H7 (cell line): ENCODE measurements at places on chromosomes 13 and 19. TPM values are rescaled to one million over a fixed set of nuclear protein-coding genes. Genes with fewer than 3 reads are reported as not detected.

PALM3 gene
- 8.1 and 9.4 TPM in 2 replicates for total RNA-seq

SH3GL1 gene
- total RNA-seq, result 73.1 and 97.7 TPM in 2 replicates

CFAP97D2 gene
- not detected in 2 replicates for total RNA-seq

MBD3L2 gene
- not detected in 2 replicates for total RNA-seq

ZGLP1 gene
- 0.17 and 0.85 TPM in 2 replicates for total RNA-seq

GRCh38 chr13:113947311-113948033 is 26.4 kb downstream of the C13orf46 start:
- peak; percentile 88 for DNase-seq

DNA sequence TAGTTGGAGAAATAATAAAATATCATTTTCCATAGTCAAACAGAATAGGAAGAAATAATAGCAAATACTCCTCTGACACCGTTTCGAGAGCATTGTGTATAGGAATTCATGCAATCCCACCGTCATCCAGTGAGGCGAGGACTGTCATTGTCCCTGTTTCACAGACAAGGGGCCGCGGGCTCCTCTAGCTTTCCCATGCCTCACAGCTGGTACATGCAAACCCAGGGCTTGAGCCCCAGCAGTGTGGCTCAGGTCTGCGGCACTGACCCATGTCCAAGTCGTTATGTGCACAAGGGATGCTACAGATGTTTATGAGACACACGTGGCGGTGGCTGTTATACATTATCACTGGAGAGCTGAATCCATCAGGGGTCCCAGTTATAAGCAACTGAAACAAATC is 18.5 kb upstream of the ATP11A start:
- DNase-seq, result no peak

DNA sequence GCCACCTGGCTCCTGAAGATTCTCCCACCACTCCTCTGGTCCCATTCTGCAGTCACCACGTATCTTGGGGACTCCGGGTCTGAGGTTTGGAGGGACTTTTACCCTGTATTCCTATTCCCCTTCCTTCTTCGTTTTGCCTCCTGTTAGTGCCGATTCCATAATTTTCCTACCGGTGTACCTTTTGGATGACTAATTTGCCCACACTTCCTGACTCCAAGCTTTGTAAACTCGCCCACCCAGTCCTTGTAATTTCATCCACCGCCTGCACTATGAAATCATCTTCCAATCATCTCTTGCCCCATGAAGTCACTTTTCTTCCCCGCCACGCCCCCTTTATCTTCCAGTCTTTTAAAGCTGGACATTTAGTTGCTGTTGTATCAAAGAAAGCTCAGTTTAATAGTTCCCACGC is 572 bp downstream of the UCHL3 start:
- DNase-seq, result no peak

DNA sequence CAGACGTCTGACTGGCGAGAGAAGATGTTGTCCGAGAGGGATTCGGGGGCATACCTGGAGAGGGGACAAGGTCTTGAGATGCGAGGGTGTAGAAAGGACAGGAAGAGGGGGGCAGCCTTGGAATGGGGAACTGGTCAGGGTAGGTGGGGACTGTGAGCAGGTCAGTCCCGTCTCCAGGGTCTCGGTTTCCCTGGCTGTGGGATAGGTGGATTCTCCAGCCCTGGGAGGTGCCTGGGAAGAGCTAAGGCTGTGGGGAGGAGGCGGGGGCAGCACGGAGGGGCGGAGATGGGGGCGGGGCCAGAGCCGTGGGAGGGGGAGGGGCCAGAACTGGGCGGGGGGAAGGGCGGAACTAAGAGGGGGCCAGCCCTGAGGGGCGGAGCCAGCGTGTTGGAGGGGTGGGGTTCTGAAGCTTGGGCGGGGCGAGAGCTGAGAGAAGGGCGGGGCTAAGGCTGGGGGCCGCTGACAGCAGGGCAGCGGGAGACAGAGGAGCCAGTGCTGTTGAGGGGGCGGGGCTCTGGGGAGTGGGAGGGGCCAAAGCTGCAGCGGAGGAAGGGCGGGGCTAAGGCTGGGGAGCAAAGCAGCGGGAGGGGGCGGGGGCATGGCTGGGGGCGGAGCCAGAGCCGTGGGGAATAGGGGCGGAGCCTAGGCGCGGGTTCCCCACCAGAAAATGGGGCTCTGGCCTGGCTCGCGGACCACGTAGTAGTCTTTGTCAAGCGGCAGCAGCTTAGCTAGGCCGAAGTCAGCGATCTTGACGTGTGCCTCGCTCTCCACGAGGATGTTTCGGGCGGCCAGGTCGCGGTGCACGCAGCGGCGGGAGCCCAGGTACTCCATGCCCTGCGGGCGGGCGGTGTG is 9.5 kb upstream of the INSL3 start:
- DNase-seq, result peak; percentile 100

GRCh38 chr19:46210669-46211068 is 18.9 kb upstream of the IGFL1 start:
- no peak for DNase-seq

GRCh38 chr19:7652061-7652641 is 15.2 kb downstream of the STXBP2 start:
- peak; percentile 96 for DNase-seq

- DNase-seq, result no peak
Observed at GRCh38 chr13:72205773-72206172, 338.8 kb upstream of the DACH1 start.

DNA sequence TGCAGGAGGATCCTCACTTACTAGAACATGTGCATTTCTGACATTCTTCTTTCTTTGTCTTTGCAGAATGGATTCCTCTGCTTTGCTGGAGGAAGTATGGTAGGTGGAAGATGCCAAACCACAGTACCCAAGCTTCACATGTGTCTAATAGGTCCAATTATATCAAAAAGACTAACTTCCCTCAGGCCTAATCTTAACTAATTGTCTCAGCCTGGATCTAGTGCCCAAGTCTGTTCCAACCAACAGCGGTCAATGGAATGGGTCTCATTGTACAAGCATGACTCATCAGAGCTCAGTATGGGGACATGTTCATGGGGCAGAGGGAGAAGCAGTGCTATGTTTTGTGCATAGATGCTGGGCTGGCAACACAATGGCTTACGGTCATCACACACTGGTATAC is 81.6 kb upstream of the CSNK1A1L start:
- no peak for DNase-seq

GRCh38 chr13:45907503-45907902 is 56.0 kb upstream of the SIAH3 start:
- DNase-seq, result no peak

GRCh38 chr13:101511766-101512165 is 59.3 kb downstream of the ITGBL1 start:
- no peak for DNase-seq

DNA sequence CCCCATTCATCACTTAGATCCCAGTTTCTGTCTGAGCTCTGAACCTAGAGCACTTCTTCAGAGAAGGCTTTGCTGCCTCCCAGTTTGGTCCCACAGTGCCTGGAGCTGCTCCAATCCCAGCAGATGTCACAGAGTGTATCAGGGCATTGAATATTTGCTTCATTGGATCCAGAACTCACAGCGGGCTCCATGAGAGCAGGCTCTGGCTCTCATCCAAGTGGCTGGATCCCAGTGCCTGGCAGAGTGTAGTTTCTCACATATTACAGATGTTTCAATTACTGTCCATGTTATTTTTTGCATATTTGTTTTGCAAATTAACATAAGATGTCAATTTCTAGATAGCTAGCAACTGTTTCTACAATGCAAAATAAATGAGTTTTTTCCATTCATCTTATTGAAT is 50.6 kb downstream of the MYO16 start:
- DNase-seq, result no peak

DNA sequence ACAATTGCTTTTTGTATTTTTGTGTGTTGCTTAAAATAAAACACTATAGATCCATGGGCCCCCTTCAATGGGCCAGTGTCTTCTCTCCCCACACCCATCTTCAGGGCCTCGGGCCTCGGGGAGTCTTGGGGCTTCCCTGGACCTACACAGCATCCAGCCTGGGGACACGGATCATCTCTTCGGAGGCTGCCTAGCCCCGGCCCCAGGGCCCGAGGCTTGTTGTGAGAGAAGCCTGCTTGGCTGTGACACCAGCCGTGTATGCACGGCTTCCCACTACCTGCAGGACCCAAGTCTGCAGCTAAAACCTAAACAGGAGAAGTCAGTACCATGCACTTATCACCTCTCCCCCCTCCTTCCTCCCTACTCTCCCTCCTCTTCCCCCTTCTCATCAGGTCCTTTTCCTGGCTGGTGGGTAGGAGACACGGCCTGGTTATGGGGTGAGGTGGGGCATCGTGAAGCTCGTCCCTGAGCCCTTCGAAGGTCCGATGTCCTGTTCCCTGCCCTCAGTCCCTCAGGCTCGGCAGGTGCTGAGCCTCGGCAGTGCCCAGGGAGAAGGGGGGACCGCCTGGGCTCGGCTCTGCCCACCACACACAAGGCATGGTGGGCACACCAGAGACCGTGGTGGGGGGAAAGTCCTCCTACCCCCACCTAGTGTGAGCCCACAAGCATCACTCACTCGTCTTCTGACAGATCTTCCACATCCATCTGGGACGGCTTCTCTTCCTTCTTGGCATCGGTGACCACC is 9.5 kb downstream of the C13orf46 start:
- DNase-seq, result no peak

- no peak for DNase-seq
Observed at GRCh38 chr13:51980908-51981307, 30.3 kb downstream of the ATP7B start.

- no peak for DNase-seq
Observed at GRCh38 chr13:68047889-68048288, 817.8 kb upstream of the PCDH9 start.

DNA sequence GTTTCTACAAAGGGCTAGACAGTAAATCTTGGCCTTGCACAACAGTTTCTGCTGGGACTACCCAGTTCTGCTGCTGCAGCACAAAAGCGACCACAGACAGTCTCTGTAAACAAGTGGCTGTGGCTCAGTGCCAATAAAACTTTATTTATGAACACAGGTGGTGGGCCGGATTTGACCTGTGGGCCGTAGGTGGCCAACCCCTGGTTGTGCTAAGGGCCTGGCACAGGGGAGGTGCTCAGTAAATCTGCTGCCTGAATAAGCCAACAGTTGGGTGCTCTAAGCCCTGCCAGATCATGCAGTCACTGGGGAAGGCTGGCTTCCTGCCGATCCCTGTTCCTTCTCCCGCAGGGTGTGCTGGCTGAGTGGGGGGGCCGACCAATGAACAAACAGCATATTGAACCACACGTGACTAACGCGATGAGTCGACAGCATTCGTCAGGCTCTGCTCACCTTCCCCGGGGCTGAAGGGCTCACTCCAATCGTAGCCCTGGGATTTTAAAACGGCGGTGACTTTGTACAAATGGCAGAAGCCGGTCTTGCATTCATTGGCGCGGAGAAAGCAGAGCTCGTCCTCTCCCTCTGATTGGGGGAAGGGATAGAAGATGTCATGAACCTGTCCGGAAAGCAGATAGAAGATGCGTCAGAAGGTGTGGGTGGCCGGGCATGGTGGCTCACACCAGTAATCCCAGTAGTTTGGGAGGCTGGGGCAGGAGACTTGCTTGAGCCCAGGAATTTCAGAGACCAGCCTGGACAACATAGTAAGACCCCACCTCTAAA is 24.3 kb upstream of the MYDGF start:
- no peak for DNase-seq

DNA sequence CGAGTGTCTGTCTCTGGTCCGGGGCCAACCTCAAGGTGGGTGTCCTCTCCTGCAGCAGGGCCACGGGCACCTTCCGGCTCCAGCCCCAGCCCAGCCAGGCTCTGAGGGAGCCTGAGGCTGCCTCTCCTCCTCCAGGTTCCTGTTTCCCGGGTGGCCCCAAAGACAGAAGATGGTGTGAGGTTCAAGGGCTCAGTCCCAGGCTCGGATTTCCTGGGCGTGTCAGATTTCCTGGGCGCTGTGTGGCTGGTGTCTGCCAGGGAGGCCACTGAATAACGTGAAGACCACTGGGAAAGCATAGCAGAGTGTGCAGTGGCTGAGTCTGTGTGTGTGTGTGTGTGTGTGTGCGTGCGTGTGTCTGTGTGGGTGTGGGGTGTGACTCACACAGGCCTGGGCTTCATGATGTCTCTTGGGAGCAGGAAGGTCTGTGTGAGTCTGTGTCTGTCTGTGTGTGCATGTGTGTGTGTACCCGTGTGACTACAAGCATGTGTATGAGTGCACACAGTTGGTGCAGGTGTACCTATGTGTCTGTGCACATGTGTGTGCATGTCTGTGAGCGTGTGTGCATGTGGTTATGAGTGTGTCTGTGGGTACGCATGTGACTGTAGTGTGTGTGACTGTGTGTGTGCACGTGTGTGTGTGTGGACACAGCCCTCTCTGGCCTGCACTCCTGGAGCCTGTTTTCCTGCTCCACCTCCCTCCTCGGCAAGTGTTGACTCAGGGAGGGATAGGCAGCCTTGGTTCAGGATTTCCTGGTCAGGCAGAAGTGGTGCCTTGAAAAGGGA is 28.3 kb downstream of the CEBPA start:
- no peak for DNase-seq

DNA sequence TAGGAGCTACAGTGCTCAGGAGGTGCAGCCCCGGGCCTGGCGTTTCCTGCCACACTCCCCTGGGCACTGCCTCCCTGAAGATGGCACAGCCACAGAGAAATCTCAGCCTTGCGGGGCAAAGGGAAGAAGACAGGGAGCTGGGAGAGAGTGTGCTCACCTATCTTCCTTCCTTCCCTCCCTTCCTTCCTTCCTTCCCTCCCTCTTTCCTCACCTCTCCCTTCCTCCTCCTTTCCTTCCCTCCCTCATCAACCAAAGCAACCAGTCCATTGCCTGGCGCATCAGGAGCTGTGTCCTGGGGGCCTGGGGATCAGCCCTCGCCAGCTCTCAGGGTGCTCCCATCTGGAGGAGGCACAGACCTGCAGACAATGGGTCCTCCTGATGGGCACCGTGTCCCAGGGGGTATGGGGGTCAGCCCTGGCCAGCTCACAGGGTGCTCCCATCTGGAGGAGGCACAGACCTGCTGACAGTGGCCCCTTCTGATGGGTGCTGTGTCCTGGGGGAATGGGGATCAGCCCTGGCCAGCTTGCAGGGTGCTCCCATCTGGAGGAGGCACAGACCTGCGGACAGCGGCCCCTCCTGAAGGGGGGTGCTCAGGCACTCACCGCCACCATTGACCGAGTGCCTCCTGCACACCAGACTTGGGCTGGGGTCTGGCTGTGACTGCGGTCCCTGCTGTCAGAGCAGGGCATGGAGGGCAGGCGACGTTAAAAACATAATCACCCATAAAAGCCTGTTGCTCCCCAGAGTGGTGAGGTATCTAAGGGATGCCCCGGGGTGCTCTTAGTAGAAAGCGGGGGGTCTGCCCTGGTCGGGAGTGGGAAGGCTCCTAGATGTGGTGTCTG is 120.2 kb downstream of the URI1 start:
- peak; percentile 52 for DNase-seq

DNA sequence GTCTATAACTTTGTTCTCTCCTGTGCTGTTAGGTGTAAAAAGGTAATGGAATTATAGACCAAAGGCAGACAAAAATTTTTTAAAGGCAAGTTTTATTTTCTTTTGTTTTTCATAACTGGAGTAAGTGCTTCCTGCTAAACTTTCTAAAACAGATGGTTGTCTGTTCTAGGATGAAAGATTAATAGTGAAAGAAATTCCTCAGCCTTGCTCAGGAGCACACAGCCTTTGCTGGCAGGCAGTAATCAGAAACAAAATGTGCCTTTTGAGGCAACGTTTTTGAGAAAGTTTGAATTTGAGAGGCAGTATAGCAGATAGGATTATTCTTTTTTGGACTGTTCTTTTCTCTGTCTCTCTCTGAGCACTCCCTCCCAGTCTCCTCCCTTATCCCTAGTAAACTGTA is 2749.5 kb downstream of the PCDH9 start:
- DNase-seq, result no peak
